ENCODE measurements at places on chromosomes 3 and 15.

DNA sequence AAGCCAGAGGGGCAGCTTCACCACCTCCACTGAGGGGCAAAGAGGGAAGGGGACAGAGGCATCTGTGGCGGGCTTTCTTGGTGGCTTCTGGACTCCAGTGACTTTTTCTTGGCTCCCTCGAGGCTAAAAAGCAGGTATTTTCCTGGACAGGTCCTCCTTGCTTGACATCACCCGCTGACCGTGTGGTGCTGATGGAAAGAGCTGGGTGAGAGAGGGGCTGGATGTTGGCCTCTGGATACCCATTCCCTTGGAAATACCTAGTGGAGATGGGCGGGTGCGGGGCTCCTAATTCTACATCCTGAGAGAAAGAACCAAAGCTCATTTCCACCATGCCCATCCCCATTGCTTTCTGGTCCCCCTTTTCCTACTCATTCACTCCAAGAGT, 47.1 kb upstream of the TSEN2 start:
- H3K27me3 ChIP-seq, result no peaks in the 10 kb centered on the region
- H3K4me1 ChIP-seq, result no peaks in the 10 kb centered on the region
- H3K36me3 ChIP-seq, result no peaks in the 10 kb centered on the region
- DNase-seq, result no peak
- H3K4me3 ChIP-seq, result no peak overlapping the region
- H3K27ac ChIP-seq, result no peak overlapping the region

DNA sequence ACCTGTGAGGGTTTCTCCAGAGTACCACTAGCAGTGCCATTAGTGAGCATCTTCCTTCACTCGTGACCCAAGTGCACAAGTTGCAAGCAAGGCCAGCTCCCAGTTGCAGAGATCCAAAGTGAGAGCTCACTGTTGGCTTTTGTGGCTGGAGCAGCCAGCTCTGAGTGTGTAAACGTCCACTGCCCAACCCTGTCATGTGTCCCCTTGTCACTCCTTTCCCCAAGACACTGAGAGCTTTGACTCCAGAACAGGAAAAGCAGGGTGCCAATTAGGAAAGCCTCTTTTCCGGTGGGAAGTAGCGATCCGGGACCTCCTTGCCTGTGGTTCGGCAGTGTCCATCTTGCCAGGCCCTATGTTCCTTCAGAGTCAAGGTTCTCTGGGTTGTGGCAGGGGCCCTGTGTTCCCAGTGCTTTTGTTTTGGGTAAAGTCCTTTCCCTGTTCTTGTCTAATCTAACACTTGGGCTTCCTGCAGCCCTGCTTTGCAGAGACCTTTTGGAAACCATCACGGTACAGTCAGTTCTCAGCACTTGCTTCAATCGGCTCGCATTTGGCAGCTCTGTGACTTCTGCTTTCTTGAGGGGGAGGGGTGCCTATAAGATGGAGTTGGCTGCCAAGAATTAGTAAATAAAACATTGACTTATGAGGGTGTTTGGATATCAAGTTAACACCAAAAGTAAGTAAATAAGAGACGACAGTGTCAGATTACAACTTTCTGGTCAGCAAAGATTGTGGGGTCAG, 90.5 kb downstream of the DNASE1L3 start:
- peaks cover 23% of the 10 kb centered on the region for H3K4me1 ChIP-seq
- H3K36me3 ChIP-seq, result peaks cover 19% of the 10 kb centered on the region
- H3K27me3 ChIP-seq, result no peaks in the 10 kb centered on the region
- no peak overlapping the region for H3K4me3 ChIP-seq
- DNase-seq, result no peak

- no peak overlapping the region for H3K4me3 ChIP-seq
- no peaks in the 10 kb centered on the region for H3K4me1 ChIP-seq
- no peaks in the 10 kb centered on the region for H3K27me3 ChIP-seq
- DNase-seq, result no peak
Observed at GRCh38 chr15:71186267-71186666, 71.0 kb downstream of the THSD4 start.

GRCh38 chr15:42508263-42508690, 12.8 kb downstream of the SNAP23 start:
- no peak overlapping the region for H3K4me3 ChIP-seq
- peaks cover 24% of the 10 kb centered on the region for H3K4me1 ChIP-seq
- no peaks in the 10 kb centered on the region for H3K27me3 ChIP-seq
- H3K27ac ChIP-seq, result no peak overlapping the region

DNA sequence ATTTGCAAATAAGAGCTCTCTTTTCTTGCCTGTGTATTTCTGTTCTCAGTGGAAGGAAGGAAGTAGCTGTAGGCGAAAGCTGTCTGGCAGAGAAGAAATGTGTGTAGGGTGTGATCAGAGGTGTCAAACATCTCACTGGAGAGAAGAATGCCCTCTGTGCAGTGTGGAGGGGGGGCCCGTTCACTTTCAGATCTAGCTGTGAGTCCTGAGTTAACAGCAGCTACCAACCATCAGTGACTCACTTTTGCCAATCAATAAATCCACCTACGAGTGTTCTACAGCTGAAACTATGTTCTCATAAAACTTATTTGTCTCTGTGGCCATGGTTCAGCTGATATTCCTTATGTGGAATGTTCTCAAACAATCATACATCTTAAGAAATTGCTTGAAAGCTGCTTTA, 103.7 kb downstream of the FRMD4B start:
- no peaks in the 10 kb centered on the region for H3K36me3 ChIP-seq
- no peak for DNase-seq
- no peaks in the 10 kb centered on the region for H3K27me3 ChIP-seq
- H3K4me1 ChIP-seq, result no peaks in the 10 kb centered on the region
- no peak overlapping the region for H3K27ac ChIP-seq

GRCh38 chr3:120145542-120146285, 51.5 kb upstream of the GSK3B start:
- H3K4me1 ChIP-seq, result peaks cover 10% of the 10 kb centered on the region
- DNase-seq, result no peak
- H3K27ac ChIP-seq, result no peak overlapping the region
- no peaks in the 10 kb centered on the region for H3K27me3 ChIP-seq
- no peaks in the 10 kb centered on the region for H3K36me3 ChIP-seq
